ENCODE measurements at places on chromosomes 4 and X.
A peak's percentile ranks its signal among the peaks of the same experiment; 100 is the strongest.

DNA sequence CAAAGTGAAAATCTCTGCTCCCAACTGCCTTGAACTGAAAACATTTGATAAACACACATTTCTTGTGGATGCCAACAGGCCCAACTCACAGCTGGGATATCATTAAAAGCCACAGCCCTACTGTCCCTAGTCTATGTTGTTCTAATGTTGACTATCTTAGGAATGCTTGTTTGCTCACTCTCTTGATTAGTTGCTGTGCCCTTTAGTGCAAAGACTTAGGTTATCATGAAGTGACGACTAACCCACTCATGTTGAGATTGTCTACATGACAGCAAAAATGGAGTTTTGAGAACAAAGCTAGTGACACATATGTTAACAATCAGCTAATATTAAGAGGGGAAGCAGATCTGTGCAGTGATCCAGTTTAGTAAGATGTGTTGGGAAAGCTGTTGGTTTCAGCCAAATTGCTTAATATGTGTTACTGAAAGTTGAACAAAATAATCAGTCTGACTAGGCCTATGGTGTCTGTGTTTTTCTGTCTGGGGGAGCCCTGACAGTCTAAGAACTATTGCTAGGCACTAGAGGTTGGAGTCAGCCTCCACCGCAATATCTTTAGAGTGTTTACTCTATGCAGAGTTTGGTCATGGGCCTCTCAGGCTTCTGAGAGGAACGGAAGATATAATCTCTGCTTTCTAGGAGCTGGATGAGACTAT, 125.5 kb downstream of the ATG4A start:
- no peak for DNase-seq

GRCh38 chrX:2536141-2536540, 35.4 kb upstream of the DHRSX start:
- DNase-seq = no peak

DNA sequence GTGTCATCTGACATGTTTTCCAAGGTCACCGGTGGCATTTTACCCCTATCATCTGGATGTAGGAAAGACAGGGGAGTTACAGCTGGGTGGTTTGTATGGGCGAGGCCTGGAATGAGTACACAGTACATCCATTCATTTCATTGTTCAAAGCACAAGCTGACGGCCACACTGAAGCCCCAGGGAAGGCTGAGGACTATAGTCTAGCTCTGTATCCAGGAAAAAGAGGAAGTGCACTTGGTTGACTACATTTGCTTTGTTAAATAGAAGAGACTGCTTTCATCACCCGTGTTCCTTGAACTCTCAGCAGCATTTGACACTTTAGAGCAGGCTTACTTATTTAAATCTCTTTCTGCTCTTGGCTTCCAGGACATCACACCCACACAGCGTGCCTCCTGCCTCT, 1041.0 kb upstream of the TENM3 start:
- DNase-seq = no peak

- DNase-seq = no peak
Measured at GRCh38 chr4:113368056-113368455, 318.6 kb downstream of the ANK2 start.

DNA sequence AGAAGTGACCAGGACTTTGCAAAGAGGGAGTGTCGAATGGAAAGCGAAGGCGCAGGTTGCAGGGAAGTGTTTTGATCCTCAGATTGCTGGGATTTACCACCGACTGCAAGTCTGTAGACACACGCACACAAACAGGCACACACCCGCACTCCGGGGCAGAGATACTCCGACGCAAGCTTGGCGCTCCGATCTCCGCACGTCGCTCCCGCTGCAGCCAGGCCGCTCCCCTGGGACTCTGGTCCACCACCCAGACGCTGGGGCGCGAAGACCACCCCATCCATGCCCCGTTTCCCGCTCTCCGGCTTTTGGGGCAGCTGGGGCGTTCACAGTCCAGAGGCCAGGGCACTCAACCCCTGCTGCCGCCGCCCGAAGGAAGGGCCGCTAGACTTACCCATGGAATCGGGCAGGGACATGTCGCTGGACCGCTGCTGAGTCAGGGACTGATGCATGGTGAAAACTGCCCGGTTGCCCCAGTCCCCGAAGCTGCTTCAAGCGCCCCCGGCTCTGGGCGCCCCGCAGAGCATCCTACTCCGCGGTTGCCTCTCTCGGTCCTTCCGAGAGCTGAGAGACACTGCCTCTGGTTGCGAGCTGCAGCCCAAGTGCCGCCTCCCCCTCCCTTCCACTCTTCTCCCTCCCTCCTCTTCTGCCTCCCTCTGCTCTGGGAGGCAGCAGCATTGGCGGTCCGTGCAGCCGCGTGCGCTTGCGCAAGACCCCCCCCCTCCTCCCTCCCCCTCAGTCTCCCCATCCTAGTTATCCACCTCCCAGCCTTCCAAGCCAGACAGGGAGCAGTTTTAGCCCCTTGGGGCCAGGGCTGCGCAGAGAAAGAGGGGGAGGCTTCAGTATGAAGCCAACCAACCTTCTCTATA, at the start of gene TMEM255A:
TSS of gene TMEM255A (minus strand) at position 601 of the 866 bp plus-strand sequence. CDS start at position 449, 152 bp downstream.
- DNase-seq = peak; percentile 65

- DNase-seq = no peak
Measured at GRCh38 chr4:40247350-40247749, 50.5 kb downstream of the RHOH start.

- no peak for DNase-seq
Measured at GRCh38 chr4:40185830-40186664, 10.8 kb upstream of the RHOH start.

- DNase-seq = peak; percentile 65
Measured at GRCh38 chr4:48944756-48945241, 38.2 kb upstream of the OCIAD2 start.

All from DMS53 (cell line).